Astrocyte (in vitro differentiated cells and primary cell): ENCODE measurements at places on chromosomes 11 and 22.
A peak's percentile ranks its signal among the peaks of the same experiment; 100 is the strongest.

- H3K4me3 ChIP-seq: no peak overlapping the region
- H3K4me1 ChIP-seq: no peaks in the 10 kb centered on the region
- H3K27ac ChIP-seq: no peak overlapping the region
- no peak for DNase-seq
- peaks cover 3% of the 10 kb centered on the region for H3K36me3 ChIP-seq
- H3K27me3 ChIP-seq: no peaks in the 10 kb centered on the region
These were observed 543 bp upstream of the AP2A2 start for GRCh38 chr11:925158-925495.

- no peak overlapping the region for H3K27ac ChIP-seq
- DNase-seq: no peak
- H3K27me3 ChIP-seq: no peaks in the 10 kb centered on the region
- no peaks in the 10 kb centered on the region for H3K36me3 ChIP-seq
- no peak overlapping the region for H3K4me3 ChIP-seq
- no peaks in the 10 kb centered on the region for H3K4me1 ChIP-seq
These were observed 48.6 kb downstream of the SYT9 start for GRCh38 chr11:7300281-7300680.

GRCh38 chr11:115193914-115194801 is 310.1 kb downstream of the CADM1 start:
- peak; percentile 26 for DNase-seq
- H3K27ac ChIP-seq: no peak overlapping the region
- peaks cover 4% of the 10 kb centered on the region for H3K4me1 ChIP-seq
- no peaks in the 10 kb centered on the region for H3K36me3 ChIP-seq
- H3K27me3 ChIP-seq: no peaks in the 10 kb centered on the region

GRCh38 chr22:31247726-31248125 is 35.6 kb downstream of the LIMK2 start:
- H3K36me3 ChIP-seq: no peaks in the 10 kb centered on the region
- no peak for DNase-seq
- H3K27me3 ChIP-seq: no peaks in the 10 kb centered on the region
- peak overlapping the region; percentile 14 for H3K27ac ChIP-seq
- peak overlapping the region; percentile 73 for H3K4me3 ChIP-seq

DNA sequence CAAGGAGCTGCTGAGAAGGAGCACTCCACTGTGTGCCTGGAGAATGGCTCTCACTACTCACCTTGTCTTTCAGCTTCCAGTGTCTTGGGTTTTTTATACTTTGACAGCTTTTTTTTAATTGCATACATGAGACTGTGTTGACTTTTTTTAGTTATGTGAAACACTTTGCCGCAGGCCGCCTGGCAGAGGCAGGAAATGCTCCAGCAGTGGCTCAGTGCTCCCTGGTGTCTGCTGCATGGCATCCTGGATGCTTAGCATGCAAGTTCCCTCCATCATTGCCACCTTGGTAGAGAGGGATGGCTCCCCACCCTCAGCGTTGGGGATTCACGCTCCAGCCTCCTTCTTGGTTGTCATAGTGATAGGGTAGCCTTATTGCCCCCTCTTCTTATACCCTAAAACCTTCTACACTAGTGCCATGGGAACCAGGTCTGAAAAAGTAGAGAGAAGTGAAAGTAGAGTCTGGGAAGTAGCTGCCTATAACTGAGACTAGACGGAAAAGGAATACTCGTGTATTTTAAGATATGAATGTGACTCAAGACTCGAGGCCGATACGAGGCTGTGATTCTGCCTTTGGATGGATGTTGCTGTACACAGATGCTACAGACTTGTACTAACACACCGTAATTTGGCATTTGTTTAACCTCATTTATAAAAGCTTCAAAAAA is 72.6 kb downstream of the NCAPD3 start:
- no peak for DNase-seq
- peaks cover 35% of the 10 kb centered on the region for H3K36me3 ChIP-seq
- no peak overlapping the region for H3K27ac ChIP-seq
- H3K27me3 ChIP-seq: no peaks in the 10 kb centered on the region

DNA sequence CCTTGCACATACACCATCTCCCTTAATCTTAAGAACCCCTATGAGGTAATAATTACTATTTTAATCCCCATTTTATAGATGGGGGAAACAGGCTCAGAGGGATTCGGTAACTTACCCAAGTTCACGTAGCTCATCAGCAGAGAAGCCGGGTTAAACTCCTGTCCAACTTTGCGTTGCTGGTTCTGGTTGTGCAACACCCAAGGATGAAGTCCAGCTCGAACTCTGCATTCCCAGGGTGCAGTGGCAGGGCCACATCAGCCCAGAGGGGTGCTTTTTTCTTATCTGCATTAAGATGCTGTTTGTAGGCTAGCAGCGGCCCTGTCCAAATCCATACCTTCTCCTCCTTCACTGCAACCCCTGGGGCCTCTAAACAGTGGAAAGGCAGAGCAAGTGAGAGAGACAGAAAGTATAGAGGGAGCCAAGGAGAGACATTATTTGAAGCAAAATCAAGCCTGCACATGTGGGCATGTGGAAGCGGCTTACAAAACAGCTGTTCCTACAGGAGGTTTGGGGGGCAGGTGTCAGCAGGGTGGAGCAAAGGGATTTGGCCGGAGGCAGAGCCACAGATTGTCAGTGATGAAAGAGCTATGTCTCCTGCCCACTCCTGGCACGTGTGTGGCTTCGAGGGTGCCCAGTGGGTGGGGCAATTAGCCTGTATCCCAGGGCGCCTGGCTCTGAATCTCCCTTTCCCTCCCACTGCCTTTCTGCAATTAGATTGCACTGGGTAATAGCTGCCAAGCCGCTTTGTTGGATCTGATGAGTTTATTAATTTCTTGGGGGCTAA is 129.5 kb upstream of the TBCEL start:
- DNase-seq: no peak
- no peaks in the 10 kb centered on the region for H3K36me3 ChIP-seq
- no peaks in the 10 kb centered on the region for H3K4me1 ChIP-seq
- H3K4me3 ChIP-seq: no peak overlapping the region
- H3K27me3 ChIP-seq: peaks cover 3% of the 10 kb centered on the region
- no peak overlapping the region for H3K27ac ChIP-seq

DNA sequence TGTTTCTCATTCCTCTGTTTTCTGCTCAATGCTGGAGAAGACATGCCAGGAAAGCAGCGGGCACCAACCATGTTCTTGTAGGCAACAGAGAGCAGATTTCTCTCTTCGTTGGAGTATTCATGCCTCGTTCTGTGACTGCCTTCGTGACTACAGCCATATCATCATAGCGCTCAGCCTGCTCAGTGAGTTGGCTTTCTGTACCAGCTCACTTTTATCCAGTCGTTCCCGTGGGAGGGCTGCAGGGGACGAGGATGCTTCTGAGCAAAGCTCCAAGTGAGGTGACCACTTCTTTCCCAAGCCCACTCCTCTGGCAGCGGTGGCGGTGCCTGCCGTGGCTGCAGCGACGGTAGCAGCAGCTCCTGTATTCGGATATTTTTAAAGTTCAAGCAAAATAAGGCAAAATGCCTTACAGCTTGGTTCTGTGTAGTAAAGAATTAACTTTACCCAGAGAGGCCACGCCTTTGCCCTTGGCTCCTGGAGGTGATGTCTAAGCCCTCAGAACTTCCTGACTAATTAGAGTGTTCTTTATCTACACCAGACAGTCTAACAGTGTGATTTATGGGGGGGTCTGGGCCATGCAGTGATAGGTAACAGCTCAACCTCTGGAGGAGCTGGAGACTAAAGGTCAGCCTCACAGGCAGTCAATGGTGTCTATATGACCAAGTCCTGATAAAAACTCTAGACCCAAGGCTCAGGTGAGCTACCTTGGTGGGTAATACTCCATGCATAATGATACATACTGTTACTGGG is 35.3 kb downstream of the LDHAL6A start:
- no peak overlapping the region for H3K4me3 ChIP-seq
- H3K27me3 ChIP-seq: no peaks in the 10 kb centered on the region
- H3K36me3 ChIP-seq: peaks cover 15% of the 10 kb centered on the region
- no peaks in the 10 kb centered on the region for H3K4me1 ChIP-seq
- DNase-seq: no peak

GRCh38 chr11:65113361-65113756 is 1.7 kb downstream of the TM7SF2 start:
- no peaks in the 10 kb centered on the region for H3K36me3 ChIP-seq
- H3K4me1 ChIP-seq: peaks cover 34% of the 10 kb centered on the region
- H3K4me3 ChIP-seq: no peak overlapping the region
- H3K27me3 ChIP-seq: no peaks in the 10 kb centered on the region

DNA sequence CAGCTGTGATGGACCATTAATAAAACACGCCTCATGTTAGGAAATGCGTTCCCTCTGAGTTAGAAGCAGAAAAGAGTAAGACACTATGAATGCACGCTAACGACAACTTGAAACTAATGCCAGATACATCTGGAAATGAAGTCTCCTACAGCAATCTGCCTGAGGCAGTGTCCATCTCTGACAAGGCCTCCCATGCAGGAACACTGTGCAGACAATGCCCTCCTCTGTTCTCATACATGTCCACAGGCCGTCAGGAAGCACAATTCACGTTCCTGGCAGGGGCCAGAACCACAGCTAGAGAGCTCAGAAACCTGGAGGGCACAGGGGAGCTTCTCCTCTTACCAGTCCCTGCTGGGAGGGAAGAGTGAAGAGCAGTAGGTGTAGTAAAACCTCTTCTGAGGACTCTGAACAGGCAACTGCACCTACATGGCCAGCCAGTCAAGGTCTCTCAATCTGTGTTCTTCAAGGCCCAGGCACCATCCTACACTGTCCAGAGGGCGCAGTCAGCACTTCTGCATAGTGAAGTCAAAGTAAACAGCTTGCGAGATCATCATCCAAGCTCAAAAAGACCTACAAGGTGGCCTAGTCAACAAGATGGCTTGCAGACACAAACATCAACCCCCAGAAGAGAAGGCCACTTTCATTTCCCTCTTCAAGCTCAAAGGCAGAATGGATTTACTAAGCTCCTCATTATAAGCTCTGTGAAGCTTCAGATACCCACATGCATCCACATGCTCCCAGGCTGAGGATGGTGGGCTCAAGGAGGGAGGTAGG is 41.5 kb upstream of the CYP2D6 start:
- no peaks in the 10 kb centered on the region for H3K27me3 ChIP-seq
- H3K4me1 ChIP-seq: no peaks in the 10 kb centered on the region
- no peak overlapping the region for H3K4me3 ChIP-seq

GRCh38 chr11:132872211-132872610 is 660.1 kb downstream of the OPCML start:
- no peaks in the 10 kb centered on the region for H3K36me3 ChIP-seq
- H3K27ac ChIP-seq: no peak overlapping the region
- H3K4me3 ChIP-seq: no peak overlapping the region
- no peak for DNase-seq
- peaks cover 16% of the 10 kb centered on the region for H3K4me1 ChIP-seq
- no peaks in the 10 kb centered on the region for H3K27me3 ChIP-seq

- DNase-seq: no peak
- peaks cover 58% of the 10 kb centered on the region for H3K36me3 ChIP-seq
- H3K4me1 ChIP-seq: peaks cover 18% of the 10 kb centered on the region
- no peak overlapping the region for H3K4me3 ChIP-seq
- H3K27ac ChIP-seq: no peak overlapping the region
- no peaks in the 10 kb centered on the region for H3K27me3 ChIP-seq
These were observed 39.5 kb downstream of the CTNND1 start for GRCh38 chr11:57801183-57801485.

- no peak for DNase-seq
- no peak overlapping the region for H3K27ac ChIP-seq
- peaks cover 10% of the 10 kb centered on the region for H3K4me1 ChIP-seq
- no peak overlapping the region for H3K4me3 ChIP-seq
These were observed 21.6 kb downstream of the TREH start for GRCh38 chr11:118657709-118658428.

- peaks cover 32% of the 10 kb centered on the region for H3K4me1 ChIP-seq
- no peak overlapping the region for H3K4me3 ChIP-seq
- H3K36me3 ChIP-seq: no peaks in the 10 kb centered on the region
- DNase-seq: no peak
These were observed 12.3 kb downstream of the TSKU start for GRCh38 chr11:76795290-76795935.

DNA sequence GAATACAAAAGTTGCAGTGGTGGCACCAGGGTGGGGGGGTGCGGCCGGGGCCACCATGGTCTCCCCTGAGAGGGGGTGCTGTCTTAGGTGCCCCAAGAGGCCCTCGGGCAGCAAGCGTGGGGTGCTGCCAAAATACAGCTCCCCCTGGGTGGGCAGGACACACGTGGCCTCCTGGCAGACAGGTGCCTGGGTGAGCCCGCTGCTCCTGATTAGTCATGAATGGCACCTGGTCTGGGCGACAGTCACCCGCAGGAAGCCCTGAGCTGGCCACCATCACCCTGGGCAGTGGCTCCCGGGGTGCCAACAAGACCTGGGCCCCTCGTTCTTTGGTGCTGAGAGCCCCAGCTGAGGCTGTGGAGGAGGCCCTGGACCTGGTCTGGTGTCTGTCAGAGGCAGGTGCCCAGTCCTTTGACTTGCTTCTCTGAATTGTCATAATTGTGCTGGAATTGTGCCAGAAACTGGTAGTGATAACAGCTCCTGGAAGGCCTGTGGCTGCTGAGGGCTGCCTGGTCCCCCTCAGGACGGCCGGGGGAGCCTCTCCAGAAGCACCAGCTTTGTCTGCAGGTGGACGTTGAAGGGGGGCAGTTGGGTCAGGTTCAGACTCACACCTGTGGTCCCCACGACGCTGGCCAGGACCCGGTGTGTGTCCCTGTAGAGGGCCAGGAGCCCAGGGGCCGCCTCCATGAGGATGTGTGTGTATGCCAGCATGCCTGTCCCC is 14.8 kb downstream of the ALG12 start:
- no peaks in the 10 kb centered on the region for H3K27me3 ChIP-seq
- DNase-seq: no peak
- H3K36me3 ChIP-seq: peaks cover 8% of the 10 kb centered on the region
- no peaks in the 10 kb centered on the region for H3K4me1 ChIP-seq

- no peaks in the 10 kb centered on the region for H3K4me1 ChIP-seq
- no peaks in the 10 kb centered on the region for H3K36me3 ChIP-seq
- no peak overlapping the region for H3K27ac ChIP-seq
- H3K4me3 ChIP-seq: peak overlapping the region; percentile 53
These were observed 31.2 kb upstream of the TRIM29 start for GRCh38 chr11:120168960-120169681.

DNA sequence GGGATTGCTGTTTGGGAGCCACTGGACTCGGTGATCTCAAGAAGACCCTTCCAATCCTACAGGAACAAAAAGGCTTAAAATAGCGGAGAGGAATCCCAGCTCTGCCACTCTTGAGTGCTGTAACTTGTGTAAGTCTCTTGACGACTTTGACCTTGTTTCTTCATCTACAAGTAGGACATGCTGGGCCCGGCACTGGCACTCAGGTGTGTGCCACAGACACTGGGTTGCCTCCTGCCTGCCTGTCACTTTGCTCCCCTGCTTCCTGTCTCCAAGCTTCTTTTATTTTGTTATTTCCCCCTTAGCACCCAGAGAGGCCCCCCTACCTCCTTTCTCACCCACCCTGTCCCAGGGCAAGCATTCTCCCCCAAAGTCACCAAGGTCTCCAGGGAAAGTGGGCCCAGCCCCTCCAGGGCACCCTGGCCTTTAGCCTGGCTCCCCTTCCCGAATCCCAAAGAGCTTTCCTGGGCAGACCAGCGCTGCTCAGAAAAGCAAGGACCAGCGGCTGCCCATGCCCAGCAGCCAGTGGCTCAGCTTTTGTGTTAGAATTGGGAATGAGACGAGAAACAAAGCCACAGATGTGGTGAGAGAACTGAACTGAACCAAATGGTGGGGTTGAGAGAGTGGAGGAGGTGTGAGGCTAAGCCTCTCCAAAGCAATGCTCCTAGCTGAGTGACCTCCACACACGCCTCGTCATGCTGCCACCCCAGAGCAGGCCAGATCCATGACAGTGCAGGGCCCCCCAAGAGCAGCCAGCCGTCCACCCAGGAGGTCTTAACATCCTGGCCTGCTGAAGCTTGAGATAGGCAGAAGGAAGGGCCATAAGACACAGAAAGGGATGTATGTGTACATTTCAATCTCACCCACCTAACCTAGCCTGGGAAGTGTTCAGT is 4.5 kb downstream of the TRIM29 start:
- peaks cover 20% of the 10 kb centered on the region for H3K27me3 ChIP-seq
- H3K4me1 ChIP-seq: no peaks in the 10 kb centered on the region
- DNase-seq: no peak
- H3K36me3 ChIP-seq: no peaks in the 10 kb centered on the region
